ENCODE measurements at places on chromosomes 12 and 14.

DNA sequence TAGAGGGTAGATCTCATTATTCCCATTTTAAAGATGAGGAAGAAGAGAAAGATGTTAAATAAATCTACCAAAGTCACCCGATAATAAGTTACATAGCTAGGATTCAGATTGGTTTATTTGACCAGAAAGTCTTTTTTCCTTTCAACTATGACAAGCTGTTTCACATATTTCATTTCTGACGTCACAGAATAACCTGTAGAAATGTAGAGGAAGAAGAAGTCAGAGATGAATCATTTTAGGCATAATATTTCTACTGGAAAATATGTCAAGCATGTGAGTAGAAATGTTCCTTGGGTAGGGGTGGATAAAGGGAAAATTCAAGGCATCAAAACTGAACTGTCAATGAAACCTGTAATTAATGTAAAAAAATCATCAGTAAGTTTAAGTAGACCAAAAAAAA is 107.0 kb downstream of the MGST1 start:
- no peak overlapping the region for H3K4me3 ChIP-seq
- peaks cover 15% of the 10 kb centered on the region for H3K4me1 ChIP-seq
- no peak overlapping the region for H3K27ac ChIP-seq
- DNase-seq: no peak
- H3K27me3 ChIP-seq: no peaks in the 10 kb centered on the region

GRCh38 chr14:37589715-37590427 is 5.2 kb downstream of the FOXA1 start:
- no peaks in the 10 kb centered on the region for H3K36me3 ChIP-seq
- H3K4me3 ChIP-seq: no peak overlapping the region

DNA sequence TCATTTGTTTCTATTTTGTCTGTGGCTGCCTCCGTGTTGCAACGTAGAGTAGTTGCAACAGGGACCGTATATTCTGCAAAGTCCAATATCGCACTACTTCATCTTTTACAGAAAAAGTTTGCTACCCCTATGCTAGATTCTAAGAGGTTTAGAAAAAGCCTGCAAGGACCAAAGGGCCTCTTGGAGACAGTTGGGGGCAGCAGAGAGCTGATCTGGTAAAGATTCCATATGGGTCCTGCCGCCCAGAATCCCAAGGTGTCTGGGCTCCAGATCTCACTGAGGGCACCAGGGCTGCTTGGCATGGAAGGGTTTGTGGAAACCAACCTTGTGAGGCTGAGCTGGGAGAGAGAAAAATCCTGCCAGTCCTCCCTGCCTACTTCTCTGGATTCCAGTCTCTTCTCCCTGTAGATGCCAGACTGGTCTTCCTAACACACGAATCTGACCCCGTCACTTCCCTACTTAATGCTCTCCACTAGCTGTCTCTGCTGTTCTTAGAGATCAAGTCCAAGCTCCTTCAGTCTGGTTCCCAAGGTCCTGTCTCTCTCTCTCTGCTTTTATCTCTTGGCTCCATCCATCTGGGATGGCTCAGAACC is 74.6 kb downstream of the GLRX5 start:
- no peak overlapping the region for H3K27ac ChIP-seq
- no peaks in the 10 kb centered on the region for H3K36me3 ChIP-seq
- peak; percentile 82 for DNase-seq
- no peaks in the 10 kb centered on the region for H3K4me1 ChIP-seq

- no peaks in the 10 kb centered on the region for H3K4me1 ChIP-seq
- H3K27ac ChIP-seq: no peak overlapping the region
- no peak overlapping the region for H3K4me3 ChIP-seq
- no peaks in the 10 kb centered on the region for H3K27me3 ChIP-seq
- H3K36me3 ChIP-seq: no peaks in the 10 kb centered on the region
Measured at GRCh38 chr14:84859116-84859515, 670.8 kb upstream of the FLRT2 start.

GRCh38 chr12:12759234-12759915 is 26.1 kb upstream of the APOLD1 start:
- no peak for DNase-seq
- H3K27me3 ChIP-seq: no peaks in the 10 kb centered on the region
- H3K36me3 ChIP-seq: no peaks in the 10 kb centered on the region
- H3K4me1 ChIP-seq: peaks cover 3% of the 10 kb centered on the region
- no peak overlapping the region for H3K4me3 ChIP-seq

- no peak overlapping the region for H3K4me3 ChIP-seq
- no peaks in the 10 kb centered on the region for H3K36me3 ChIP-seq
- no peaks in the 10 kb centered on the region for H3K4me1 ChIP-seq
- no peak overlapping the region for H3K27ac ChIP-seq
Measured at GRCh38 chr12:127231371-127231770, 1035.6 kb upstream of the TMEM132C start.

DNA sequence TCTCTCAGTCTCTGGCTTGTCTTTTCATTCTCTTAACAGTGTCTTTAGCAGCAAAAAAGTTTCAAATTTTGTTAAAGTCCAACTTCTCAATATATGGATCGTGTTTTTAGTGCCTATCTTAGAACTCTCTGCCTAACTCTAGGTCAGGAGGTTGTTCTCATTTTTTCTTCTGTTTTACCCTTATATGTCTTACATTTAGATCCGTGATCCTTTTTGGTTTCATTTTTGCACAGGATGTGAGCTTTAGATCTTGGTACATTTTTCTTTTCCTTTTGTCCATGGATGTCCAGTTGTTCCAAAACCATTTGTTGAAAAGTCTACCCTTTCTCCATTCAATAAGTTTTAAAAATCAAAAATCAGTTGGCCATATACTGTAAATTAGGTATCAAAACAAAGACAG is 6.8 kb downstream of the VRK1 start:
- no peak overlapping the region for H3K27ac ChIP-seq
- no peak for DNase-seq
- peaks cover 8% of the 10 kb centered on the region for H3K4me1 ChIP-seq
- no peaks in the 10 kb centered on the region for H3K36me3 ChIP-seq
- no peaks in the 10 kb centered on the region for H3K27me3 ChIP-seq

GRCh38 chr14:90451443-90451842 is 54.6 kb downstream of the CALM1 start:
- no peaks in the 10 kb centered on the region for H3K36me3 ChIP-seq
- no peaks in the 10 kb centered on the region for H3K27me3 ChIP-seq
- H3K27ac ChIP-seq: no peak overlapping the region
- peaks cover 11% of the 10 kb centered on the region for H3K4me1 ChIP-seq
- DNase-seq: no peak
- H3K4me3 ChIP-seq: no peak overlapping the region

GRCh38 chr12:62924084-62924483 is 10.9 kb downstream of the PPM1H start:
- no peaks in the 10 kb centered on the region for H3K4me1 ChIP-seq
- no peaks in the 10 kb centered on the region for H3K36me3 ChIP-seq
- H3K4me3 ChIP-seq: no peak overlapping the region
- H3K27me3 ChIP-seq: no peaks in the 10 kb centered on the region
- no peak for DNase-seq
- no peak overlapping the region for H3K27ac ChIP-seq
